ENCODE measurements at places on chromosomes 4 and X.

GRCh38 chr4:114911111-114911510, 202.3 kb downstream of the NDST4 start:
- no peak for DNase-seq

GRCh38 chr4:7212101-7212674, 19.9 kb downstream of the SORCS2 start:
- DNase-seq = no peak

GRCh38 chrX:41452565-41453356, 5.6 kb downstream of the NYX start:
- DNase-seq = no peak

DNA sequence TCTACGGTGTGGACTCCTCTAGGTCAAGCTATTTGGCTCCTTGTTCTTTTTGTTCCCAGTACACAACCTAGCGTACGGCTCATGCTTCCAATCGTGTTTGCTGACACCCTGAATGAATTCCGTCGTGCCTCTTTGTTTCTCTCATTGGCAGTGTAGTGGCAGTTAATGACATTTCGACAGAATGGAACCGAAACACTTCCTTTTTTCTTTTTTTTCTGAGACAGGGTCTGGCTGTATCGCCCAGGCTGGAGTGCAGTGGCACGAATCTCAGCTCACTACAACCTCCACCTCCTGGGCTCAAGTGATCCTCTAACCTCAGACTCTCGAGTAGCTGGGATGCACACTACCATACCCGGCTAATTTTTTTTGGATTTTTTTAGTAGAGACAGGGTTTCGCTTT, 113.3 kb upstream of the ATP6AP2 start:
- DNase-seq = no peak

DNA sequence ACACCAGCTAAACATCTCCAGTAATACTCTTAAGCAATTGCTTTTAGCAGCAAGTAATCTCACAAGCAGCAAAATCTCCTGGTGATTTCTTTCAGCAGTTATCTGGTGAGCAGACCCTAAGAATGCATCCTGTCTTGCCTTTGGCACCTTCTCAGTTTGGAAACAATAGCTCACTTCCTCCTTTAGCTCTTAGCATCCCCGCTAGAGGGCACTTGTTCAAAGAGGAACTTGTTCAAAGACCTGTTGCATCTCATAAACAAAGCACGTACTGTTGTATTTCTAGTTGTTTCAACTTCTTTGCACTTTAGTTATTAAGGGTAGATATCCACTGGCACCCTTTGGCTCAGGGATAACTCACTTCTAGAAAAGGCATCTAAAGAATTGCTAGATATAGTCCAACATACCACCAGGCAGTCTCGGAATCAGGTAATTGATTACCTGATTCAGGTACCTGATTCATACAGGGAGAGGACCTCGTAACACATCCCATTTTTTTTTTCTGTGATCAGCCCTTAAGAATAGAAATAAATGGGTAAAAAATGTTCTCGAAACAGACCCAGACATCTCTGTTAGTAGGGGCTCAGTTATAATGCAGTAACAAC, 81.9 kb upstream of the QRFPR start:
- DNase-seq = peak; percentile 21

- no peak for DNase-seq
These were observed 144.6 kb downstream of the AMELX start for GRCh38 chrX:11437642-11438379.

GRCh38 chr4:75251547-75251946, 262.7 kb downstream of the RCHY1 start:
- DNase-seq = no peak

- DNase-seq = no peak
These were observed 136.8 kb upstream of the SLC4A4 start for GRCh38 chr4:71201817-71202576.

GRCh38 chrX:12972243-12972642, 2.7 kb upstream of the TMSB4X start:
- peak; percentile 39 for DNase-seq

- no peak for DNase-seq
These were observed 32.0 kb downstream of the EVC start for GRCh38 chr4:5742968-5743367.

- DNase-seq = no peak
These were observed 141.8 kb downstream of the CBR4 start for GRCh38 chr4:168868044-168868781.

- DNase-seq = no peak
These were observed 12.1 kb upstream of the TCEAL4 start for GRCh38 chrX:103573202-103573601.

GRCh38 chr4:76562161-76562560, 127.1 kb downstream of the SHROOM3 start:
- DNase-seq = no peak

- DNase-seq = peak; percentile 93
These were observed at the start of gene FUNDC2 for GRCh38 chrX:155026727-155027508. FUNDC2 (plus strand) TSS chrX:155026844; CDS start chrX:155026939, 95 bp downstream.

GRCh38 chrX:139200793-139201192, 329.7 kb upstream of the F9 start:
- no peak for DNase-seq

GRCh38 chr4:119314356-119314755, 7.6 kb downstream of the FABP2 start:
- DNase-seq = peak; percentile 50

DNA sequence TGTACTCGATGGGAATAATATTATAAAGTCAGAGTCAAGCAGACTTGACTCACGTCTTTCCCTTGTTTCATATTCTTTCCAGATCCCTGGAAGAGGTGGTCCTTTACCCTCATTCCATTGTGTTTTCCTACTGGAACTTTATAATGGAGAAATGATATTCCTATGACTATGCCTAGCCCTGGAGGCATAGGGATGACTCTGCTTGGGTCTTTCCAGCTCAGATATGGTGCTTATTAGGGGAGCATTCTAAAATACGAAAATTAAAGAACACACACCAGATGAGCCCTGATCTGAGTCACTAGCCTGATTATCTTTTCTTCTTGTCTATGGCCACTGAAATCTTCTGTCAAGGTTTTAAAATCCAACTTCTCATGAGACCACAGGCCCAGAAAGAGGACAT, 231.4 kb downstream of the ANKRD50 start:
- no peak for DNase-seq

- DNase-seq = peak; percentile 23
These were observed 660.3 kb upstream of the PITX2 start for GRCh38 chr4:111283066-111283677.

- no peak for DNase-seq
These were observed 108.0 kb upstream of the LEF1 start for GRCh38 chr4:108276690-108277089.

- peak; percentile 68 for DNase-seq
These were observed 90.0 kb upstream of the EDA2R start for GRCh38 chrX:66728818-66729271.

DNA sequence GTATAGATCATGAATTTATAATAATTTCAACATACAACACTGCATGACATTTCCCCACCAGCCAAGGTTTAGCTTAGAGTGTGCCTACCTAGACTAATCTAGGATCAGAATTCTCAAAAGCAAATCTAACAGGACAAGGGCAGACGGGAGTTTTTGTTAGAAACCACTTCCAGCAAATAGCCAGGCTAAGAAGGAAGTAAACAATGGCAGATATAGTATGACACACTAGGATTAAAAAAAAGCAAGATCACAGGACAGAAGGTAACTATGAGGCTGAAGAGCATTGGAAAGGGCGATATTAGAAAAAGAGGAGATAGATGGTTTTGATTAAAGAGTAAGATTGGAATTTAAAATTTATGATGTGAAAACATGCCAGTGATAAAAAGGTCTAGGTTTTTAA, 124.8 kb downstream of the LRBA start:
- no peak for DNase-seq

DNA sequence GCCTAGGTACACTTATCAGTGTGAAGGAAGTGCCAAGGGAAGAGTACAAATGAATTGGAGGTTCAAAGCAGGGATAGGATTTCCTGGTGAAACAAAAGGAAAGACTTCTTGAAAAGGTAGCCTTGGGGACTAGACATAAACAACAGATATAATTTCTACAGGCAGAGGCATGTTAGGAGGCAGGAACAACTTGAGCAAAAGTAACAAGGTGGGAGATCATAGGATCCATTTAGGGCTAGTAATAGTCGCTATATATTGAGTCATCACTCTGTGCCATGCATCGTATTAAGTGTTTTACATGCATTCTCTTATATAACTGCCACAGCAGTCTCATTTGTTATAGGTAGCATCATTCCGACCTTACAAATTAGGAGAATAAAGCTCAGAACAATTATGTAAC, 98.3 kb upstream of the EOLA2 start:
- DNase-seq = no peak

DNA sequence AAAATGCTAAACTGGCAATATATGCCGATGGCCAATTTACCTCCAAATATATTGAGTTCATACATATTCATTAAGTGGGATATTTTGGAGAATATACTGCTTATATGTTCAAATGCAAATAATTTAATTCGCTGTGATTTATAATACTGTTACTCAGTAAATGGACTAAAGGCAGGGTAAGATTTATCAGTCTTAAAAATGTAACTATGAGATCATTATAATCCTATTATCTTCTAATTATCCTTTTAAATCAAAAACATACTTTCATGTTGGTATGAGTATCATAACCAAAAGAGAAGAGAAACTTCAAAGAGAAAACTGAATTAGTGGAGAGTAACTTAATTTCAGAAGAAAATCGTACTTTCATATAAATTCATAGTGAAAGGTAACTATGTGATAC, 44.6 kb downstream of the FAT4 start:
- DNase-seq = no peak

GRCh38 chrX:70433848-70434351, 10.7 kb upstream of the DLG3 start:
- peak; percentile 81 for DNase-seq

GRCh38 chr4:110099638-110100037, 98.8 kb downstream of the ELOVL6 start:
- no peak for DNase-seq

- DNase-seq = no peak
These were observed 126.8 kb upstream of the APOOL start for GRCh38 chrX:84876876-84877275.

GRCh38 chr4:94363136-94363655, 20.6 kb upstream of the HPGDS start:
- no peak for DNase-seq

DNA sequence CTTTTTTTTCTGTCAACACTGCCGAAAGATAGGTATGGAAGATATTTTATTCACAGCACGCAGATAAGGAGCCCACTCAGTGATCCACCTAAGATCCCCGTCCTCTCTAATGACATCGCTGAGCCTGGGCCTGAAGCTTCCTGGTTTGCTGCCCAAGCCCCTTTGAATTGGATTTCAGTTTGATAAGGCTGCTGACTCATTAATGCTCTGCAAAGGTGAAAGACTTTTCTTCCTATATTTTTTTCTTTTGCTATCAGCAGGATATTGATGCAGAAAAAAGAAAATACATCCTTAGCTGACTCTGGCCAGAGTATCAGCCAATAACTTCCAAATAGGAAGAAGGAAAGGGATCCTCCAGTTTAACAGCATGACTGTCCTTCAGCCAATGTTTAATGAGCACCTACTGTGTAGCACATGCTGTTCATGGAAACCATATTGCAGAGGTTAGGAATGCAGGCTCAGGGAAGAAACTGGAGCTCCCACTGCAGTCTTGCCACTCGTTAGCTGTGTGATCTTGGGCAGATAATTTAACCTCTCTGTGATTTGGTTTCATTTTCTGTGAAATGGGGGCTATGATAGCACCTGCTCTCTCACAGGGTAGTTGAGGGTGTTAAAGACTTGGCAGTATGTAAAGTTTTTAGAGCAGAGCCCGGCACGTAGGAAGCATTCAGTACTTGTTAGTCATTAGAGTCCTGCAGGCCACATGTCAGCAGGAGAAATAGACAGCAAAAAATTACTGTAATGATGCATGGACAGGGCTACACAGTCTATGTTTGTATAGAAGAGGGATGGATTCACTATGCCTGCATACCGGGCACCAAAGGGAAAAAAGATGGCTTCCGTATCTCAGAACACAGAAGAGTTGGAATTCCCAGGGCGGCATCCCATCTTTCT, 39.3 kb downstream of the EVC start:
- no peak for DNase-seq

GRCh38 chrX:13330446-13330845, 10.6 kb upstream of the ATXN3L start:
- DNase-seq = no peak

- no peak for DNase-seq
These were observed 55.0 kb downstream of the ATP11C start for GRCh38 chrX:139877710-139878414.

DNA sequence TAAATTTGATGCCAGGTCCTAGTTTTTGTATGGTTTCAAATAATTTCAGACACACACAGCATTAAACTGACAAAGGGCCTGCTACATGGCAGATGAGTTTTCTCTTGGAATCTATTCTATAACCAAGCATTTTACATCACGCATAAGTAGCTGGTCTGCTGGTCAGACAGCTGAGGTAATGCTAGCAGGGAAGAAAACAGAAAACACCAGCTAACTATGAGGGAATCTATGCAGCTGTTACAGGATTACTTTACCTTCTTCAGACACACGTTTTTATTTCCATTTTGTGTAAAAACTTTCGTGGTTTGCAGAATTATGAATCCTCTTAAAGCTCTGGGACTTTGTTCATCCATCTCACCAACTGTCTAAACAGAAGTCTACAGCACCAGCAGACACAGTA, 42.0 kb downstream of the MFAP3L start:
- no peak for DNase-seq

GRCh38 chrX:42538405-42538804, 239.6 kb downstream of the PPP1R2C start:
- DNase-seq = no peak

- DNase-seq = no peak
These were observed 29.9 kb downstream of the PNMA6E start for GRCh38 chrX:153371256-153371655.

- no peak for DNase-seq
These were observed 112.9 kb downstream of the IRF2 start for GRCh38 chr4:184361443-184361842.

- DNase-seq = no peak
These were observed 15.7 kb downstream of the SUPT20HL2 start for GRCh38 chrX:24298191-24298590.

DNA sequence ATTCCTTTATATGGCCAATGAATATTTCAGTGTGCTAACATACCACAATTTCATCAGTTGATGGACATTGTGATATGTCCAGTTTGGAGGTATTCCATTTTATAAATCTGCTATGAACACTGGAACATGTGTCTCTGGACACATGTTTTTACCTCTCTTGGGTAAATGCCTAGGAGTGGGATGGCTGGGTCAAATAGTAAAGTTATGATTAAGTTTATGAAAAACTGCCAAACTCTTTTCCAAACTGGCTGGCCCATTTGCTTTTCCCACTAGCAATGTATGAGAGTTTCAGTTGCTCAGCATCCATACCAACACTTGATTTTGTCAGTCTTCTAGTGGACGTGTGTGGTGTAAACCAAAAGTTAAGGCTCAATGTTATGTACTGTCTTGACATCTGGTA, 40.5 kb downstream of the CEP44 start:
- no peak for DNase-seq

DNA sequence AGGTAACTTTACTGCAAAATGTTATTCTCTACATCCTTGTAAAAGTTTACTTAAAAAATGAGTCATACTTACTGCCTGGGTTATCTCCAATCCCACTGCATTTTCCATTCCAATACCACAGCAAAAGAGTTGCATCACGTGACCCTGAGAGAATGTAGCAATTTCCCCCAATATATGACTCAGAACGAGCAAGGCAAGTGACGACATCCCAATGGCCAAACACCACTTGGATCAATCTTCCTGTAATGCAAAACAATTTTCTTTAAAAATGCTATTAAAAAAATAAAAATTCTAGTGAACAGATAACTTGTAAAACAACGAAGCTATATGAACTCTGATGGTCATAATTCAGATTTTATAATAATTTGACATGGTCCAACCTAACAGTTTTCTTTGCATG, 224.3 kb downstream of the DCLK2 start:
- DNase-seq = no peak

GRCh38 chrX:10828036-10828435, 207.7 kb upstream of the MID1 start:
- DNase-seq = no peak
